ENCODE measurements at places on chromosomes 6 and 20.

GRCh38 chr6:30732237-30732943, 10.1 kb downstream of the FLOT1 start:
- no peak for DNase-seq

GRCh38 chr6:161261325-161261724, 12.5 kb downstream of the AGPAT4 start:
- peak; percentile 59 for DNase-seq

- no peak for DNase-seq
These were observed 195.4 kb downstream of the TFAP2A start for GRCh38 chr6:10219510-10219909.

GRCh38 chr6:40630051-40630450, 42.9 kb upstream of the LRFN2 start:
- DNase-seq: no peak

DNA sequence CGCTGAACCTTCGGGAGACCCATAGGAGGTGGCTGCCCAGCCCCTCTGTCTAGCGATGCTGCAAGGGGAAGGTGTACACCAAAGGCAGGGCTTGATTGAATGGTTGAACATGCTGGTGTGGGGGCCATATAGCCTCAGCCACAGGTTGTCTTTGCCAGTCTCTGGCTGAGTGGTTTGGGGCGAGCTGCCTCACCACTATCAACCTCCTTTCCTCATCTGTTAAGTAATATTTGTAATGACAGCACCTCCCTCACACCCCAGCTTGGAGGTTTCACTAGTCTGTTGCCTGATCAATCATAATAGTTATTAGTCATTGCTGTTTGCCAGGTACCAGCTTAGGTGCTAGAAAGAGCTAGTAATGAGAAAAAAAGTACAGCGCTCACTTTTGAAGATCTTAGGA, 11.8 kb upstream of the ZNF831 start:
- DNase-seq: no peak

- peak; percentile 57 for DNase-seq
These were observed 42.4 kb downstream of the POPDC3 start for GRCh38 chr6:105137388-105137787.

GRCh38 chr6:53796451-53796780, 1.6 kb downstream of the LRRC1 start:
- DNase-seq: no peak

- no peak for DNase-seq
These were observed 129.8 kb downstream of the SLC23A2 start for GRCh38 chr20:4871486-4871885.

- peak; percentile 94 for DNase-seq
These were observed 135.6 kb upstream of the UST start for GRCh38 chr6:148611213-148611612.

GRCh38 chr20:48212806-48213509, 427.7 kb upstream of the SULF2 start:
- no peak for DNase-seq

DNA sequence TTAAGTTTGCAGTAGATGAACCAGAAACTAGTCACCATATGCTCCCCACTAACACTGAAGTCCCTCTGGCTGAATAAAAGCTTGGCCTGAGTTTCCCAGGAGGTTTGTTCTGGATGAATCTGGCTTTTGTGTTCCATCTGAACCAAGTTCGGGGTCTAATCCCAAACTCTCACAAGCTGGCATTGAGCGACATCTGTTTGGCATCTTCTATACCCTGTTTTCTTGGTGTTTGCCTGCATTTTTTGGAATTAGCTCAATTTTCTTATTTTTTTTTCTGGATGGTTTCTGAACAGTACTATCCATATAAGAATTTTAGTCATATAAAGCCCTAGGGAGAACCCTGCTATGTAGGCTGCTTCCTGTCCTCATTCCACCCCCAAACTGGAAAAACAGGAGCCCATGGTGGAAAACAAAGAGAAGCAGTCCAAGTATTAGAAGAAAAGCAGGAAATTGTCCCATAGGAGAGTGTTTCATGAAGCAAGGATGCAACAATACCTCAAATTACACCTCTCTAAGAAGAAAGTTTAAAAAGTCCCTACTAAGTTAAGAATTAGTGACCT, 737.1 kb downstream of the DHX35 start:
- DNase-seq: no peak

DNA sequence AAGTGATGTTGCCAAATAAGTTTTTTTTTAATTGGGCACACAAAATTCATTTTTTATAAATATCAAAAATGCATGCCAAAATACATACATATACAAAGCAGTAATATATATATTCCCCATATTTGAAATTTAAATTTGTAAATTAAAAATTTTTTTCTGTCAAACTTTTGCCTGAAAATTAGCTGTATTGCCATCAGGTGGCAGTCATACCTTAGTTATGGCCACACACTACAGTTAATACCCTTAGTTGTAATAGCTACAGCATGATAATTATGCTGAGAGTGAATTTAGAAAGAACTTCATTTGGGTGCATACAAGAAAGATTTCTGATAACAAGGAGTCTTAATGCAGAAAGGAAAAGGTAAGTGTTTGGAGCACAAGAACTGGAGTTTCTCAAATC, 46.2 kb upstream of the SDHAF4 start:
- DNase-seq: peak; percentile 37

DNA sequence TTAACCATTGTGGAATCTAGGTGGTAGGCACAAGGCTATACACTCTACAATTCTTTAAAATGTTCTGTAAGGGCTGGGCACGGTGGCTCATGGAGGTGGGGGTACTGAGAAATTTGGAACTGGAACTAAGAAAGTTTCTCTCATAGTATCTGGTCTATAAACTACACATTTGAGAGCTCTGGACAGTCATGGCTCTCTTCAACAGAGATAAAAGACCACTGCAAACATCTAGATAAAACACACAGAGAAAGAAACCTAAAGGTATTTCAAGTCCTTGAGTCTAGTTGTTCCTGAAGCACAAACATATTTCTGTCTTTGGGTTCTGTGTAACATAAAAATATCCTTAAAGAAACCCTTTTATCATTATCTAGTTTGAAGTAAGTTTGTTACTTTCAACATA, 35.2 kb downstream of the ILRUN start:
- DNase-seq: no peak

DNA sequence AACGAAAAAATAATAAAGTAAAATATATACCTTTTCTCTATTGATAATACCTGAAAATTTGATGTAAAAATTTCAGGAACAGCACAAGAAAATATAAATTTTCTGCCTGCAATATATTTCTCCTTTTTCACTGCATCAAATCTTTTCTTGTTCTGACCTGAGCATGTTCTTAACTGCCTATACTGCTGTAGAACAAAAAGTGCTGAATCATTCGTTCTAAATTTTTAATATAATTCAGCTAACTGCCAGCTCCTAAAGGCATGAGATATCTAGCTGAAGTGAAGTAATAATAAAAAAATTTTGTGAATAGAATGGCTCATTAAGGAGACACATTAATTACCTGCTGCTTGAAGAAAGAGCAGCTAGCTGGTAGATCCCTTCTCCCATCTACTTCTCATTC, 188.6 kb upstream of the FKBP1C start:
- no peak for DNase-seq

DNA sequence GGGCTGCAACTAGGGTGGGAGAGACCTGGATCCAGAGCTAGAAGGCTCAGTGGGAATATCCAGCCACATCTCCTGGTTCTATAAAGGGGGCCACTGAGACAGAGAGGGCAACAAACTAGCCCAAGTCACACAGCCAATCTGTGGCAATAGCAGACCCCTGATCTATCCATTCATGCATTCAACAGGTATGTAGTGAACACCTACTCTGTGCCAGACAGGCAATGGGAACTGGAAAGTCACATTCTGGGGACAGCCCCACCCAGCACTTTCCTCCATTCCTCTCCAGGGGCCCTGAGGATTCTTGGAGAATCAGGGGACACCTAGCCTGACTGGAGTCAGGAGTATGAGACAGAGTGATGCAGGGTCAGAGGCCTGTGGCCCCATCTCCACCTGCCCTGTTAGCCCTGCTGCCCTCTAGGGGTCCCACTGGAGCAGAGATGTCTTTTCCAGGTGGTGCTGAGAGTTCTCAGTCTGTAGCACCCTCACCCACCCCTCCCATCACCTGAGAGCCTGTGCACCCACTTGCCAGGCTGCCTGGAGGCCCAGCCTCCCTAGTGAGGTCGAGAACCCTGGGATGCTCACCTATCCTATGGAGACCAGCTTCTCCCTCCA, 13.6 kb downstream of the BPIFA2 start:
- DNase-seq: no peak

DNA sequence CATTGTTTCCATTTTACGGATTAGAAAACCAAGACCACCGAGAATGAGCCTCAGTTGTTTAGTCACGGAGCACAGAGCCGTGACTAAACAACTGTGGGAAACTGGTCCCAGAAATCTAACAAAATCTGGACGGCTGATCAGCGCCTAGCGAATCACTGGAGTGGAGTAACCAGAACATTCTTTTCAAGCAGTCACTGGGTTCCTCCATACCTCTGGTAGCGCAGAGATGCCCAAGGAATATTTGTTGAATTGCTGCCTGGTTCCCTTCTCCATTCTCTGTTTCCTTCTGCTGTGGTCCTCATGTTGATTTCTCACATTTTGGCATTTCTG, 62.0 kb downstream of the GPX5 start:
- peak; percentile 56 for DNase-seq

- DNase-seq: peak; percentile 36
These were observed 7.2 kb upstream of the ABHD12 start for GRCh38 chr20:25397821-25398220.

- DNase-seq: peak; percentile 98
These were observed 8.9 kb downstream of the SNHG17 start for GRCh38 chr20:38426006-38426897.

DNA sequence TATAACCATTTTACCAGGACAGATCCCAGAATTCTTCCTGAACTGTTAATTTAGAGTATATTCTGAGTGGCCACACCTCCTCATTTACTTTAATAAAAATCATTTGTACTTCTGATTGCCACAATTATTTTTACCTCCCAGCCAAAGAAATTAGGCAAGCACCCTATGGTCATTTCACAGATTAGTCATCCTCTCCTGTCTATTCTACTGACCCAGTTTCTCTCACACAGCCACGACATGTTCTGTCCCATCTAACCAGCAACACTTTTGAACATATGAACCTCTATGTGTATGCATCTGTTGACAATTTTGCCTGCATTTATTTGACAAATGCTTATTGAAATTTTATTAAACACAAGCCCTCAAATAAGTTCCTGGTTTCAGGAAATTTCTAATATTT, 202.6 kb upstream of the STXBP5 start:
- peak; percentile 53 for DNase-seq

- no peak for DNase-seq
These were observed 90.7 kb upstream of the BEND6 start for GRCh38 chr6:56864171-56864616.

GRCh38 chr20:14198416-14198815, 139.0 kb downstream of the FLRT3 start:
- no peak for DNase-seq

GRCh38 chr6:17408081-17408480, 14.7 kb downstream of the CAP2 start:
- DNase-seq: no peak

DNA sequence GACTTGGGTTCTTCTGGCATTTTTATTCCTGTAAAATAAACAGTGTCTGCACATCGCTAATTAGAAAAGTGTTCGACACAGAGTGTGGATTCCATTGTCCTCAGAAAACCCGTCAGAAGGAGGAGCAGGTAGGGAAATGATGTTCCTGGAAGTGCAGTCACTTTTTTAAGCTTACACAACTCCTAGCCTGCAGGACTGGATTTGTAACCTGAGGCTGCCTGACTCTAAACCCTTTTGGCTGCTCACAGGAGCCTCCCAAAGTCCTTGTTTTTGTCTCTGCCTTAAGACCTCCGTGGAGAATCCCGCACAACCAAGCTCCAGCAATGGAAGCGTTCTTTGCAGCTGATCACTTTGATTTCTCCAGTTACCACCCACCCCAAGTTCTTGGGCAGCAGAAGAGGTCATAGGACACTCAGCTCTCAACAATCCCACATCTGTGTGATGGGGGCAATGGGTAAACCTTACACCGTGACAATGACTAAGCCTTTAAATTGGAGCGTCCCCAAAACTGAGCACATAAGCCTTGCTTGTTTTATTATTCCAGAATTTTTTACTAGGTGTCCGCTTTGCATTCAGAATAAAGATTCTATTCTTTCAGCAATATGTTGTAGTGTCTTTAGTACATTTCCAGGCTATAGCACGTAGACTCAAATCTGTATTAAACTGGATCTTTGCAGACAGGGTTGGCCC, 227.9 kb downstream of the TBXT start:
- DNase-seq: no peak

- DNase-seq: no peak
These were observed 49.0 kb downstream of the HNF4A start for GRCh38 chr20:44404204-44405181.

DNA sequence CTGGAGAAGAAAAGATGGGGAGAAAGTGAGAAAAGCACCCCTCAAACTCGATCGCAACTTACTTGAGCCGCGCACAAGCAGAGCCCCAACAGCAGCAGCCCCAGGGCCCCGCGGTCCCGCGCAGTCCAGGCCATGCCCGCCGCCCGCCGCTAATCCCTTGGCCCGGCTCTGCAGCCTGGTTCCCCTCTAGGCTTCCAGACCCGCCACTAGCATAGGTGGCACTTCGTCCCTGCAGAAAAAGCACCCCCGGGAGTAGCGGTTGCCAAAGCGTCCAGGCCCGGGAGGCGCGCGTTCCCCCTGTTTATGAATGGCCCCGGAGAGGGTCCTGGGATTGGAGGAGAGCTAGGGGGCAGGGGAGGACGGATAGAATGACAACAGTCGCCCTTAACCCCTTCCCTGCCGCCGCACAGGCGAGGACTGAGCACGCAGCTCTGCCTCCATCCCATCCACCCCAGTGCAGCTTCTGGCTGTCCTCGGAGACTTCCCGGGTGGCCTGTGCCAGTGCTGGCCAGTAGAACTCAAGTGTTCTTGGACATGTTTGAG, 19.9 kb downstream of the COL9A1 start:
- no peak for DNase-seq
